ENCODE measurements at places on chromosomes 1 and 21.

DNA sequence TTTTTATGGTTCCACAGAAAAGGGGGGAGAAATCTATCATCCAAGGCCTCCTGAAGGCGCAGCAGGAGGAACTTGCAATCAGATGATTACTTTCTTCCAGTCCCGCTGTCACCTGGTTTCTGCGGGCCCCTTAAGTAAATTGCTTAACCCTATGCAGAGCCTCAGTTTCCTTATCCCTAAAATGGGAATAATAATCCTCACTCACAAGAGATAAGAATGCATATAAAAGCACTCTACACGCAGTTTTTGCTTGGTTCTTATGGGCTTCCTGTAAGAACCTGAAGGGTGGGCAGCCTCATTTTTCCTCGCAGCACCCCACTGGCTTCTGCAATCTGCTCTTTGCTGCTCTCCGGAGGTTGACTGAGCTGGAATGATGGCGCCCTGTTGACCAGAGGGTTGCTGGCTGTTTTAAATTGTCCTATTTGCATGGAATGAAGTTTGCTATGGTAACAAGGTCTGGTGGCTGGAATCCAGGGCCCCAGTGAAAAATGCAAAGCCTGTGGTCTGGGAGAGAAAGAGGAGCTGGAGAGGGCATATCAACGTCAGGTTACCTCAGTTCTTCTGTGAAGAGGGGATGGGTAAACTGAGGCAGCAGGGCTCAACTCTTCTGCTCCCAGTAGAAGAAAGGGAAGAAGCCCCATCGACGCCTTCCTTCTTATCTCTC is 1.0 kb upstream of the KAZN start:
- peak overlapping the region; percentile 77 for H3K4me3 ChIP-seq
- H3K4me1 ChIP-seq = peaks cover 13% of the 10 kb centered on the region
- peak; percentile 79 for DNase-seq
- no peak overlapping the region for H3K27ac ChIP-seq
- peaks cover 9% of the 10 kb centered on the region for H3K27me3 ChIP-seq
- no peaks in the 10 kb centered on the region for H3K36me3 ChIP-seq

DNA sequence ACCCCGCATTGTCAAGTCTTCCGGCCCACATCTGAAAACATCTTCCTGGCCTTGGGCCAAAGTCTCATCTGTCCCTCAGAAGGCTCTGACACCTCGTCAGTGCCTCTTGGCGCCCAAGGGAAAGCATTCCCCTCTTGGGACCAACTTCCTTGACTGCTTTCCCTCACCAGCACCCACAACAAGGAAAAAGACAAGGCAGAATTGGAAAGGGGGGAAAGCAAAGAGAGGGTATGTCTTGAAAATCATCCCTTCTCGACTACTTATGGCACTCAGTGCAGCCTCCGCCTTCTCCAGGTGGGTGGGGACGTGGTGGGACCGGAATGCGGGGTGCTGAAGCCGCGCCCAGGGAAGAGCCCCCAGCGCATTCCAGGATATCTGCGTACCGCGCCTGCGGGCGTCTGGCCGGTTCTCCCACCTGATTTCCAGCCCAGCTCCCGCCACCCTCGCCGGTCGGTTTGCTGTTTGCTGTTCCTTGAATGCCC is 554 bp upstream of the SLC39A1 start:
- H3K4me3 ChIP-seq = peak overlapping the region; percentile 89
- no peaks in the 10 kb centered on the region for H3K27me3 ChIP-seq
- H3K4me1 ChIP-seq = no peaks in the 10 kb centered on the region
- H3K36me3 ChIP-seq = peaks cover 40% of the 10 kb centered on the region

DNA sequence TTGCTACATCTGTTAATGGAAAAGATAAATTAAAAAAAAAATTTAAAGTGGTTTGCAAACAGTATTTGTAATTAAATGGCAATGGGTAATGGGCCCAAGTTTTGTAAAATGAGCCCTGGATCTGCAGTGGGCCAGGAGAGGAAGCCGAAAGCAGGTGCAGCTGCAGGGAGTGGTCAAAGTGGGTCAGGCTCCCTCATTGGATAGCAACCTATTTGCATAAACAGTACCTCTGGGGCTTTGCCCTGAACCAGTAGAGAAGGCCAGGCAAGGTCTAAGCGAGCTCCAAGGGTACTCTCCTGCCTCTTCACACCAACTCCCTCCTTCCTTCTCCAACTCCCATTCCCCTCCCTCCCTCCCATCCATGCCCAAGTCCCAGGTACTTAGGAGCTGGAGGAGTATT is 138.9 kb downstream of the HMGB4 start:
- H3K36me3 ChIP-seq = no peaks in the 10 kb centered on the region
- no peak overlapping the region for H3K27ac ChIP-seq
- no peak for DNase-seq
- no peak overlapping the region for H3K4me3 ChIP-seq

DNA sequence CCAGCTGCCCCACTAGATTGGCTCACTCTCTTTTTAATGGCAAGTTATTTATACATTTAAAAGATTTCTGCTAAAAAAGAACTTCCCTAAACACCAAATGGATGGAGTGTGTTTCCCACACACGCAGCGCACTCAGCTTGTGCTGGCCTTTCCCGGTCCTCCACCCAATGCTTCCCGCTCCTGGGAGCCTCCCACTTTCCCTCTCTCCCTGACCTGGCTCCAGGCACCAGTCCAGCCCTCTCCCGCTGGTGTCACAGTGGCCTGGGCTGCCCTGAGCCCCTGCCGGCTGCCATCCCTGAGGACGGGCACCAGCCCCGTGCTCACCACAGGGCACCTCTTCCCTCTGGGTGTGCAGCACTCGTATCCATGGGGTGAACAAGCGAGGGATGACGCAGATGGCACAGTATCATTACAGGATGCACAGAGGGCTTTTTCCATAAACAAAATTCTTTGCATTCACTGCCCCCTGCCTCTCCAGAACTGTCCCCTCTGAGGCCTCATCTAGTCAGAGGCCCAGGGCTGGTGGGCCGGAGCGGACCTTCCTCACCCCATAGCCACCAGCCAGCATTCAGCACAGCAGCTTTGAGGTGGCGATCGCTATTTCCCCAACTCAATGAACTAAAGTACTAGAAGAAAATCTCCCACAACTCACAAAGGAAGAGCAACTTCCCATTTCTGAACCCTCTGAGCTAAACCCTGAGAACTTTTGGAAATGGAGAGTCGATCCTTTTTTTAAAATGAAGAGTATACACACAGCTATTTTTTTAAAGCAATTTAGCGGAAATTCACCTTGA is 68.5 kb downstream of the SLC37A1 start:
- DNase-seq = no peak
- peaks cover 9% of the 10 kb centered on the region for H3K36me3 ChIP-seq
- H3K27me3 ChIP-seq = no peaks in the 10 kb centered on the region
- H3K27ac ChIP-seq = no peak overlapping the region

DNA sequence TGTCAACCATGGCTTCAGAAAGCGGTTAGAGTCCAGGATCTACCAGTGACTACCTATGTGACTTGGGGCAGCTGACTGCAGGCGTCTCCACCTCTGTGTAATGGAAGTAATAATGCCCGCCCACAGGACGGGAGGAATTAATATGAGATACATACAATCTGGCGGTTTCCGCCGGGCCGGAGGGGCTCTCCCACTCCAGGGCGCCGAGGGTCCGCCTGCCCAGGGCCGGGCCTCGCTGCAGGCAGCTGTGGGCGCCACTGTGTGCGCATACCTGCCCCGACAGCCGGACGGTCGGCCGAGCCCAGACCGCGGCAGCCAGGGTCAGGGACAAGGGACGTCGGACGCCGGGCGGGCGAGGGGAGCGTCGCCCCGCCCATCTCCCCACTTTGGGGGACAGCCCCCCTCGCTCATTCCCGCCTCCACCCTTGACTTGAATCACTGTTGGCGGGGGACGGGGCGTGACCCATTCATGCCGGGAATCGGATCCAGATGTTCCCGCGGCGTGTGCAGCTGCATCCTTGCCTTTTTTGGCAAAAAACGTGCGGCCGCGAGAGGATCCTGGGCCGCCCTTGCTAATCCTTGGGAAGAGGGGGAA is 6.0 kb upstream of the SF3A3 start:
- H3K27ac ChIP-seq = no peak overlapping the region
- no peaks in the 10 kb centered on the region for H3K27me3 ChIP-seq
- H3K4me1 ChIP-seq = peaks cover 22% of the 10 kb centered on the region
- peak overlapping the region; percentile 65 for H3K4me3 ChIP-seq

DNA sequence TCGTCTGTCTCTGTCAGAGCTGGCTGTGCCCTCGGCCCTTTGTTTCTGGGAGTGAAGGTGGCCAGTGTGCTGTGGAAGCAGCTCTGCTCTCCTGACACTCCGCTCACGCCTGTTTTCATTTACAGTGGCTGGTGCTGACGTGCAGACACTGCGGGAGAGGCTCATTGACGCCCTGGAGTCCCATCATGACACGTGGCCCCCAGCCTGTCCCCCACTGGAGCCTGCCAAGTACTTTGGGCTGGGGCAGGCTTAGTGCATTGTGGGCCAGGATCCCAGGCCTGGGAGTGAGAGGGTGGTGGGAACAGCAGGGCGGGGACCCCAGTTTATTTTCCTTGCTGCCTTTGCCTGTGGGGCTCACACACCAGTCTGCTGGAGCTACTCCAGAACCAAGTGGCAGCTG is 21.1 kb downstream of the QSOX1 start:
- no peak for DNase-seq
- H3K27me3 ChIP-seq = no peaks in the 10 kb centered on the region
- H3K36me3 ChIP-seq = no peaks in the 10 kb centered on the region
- H3K4me1 ChIP-seq = no peaks in the 10 kb centered on the region
- no peak overlapping the region for H3K27ac ChIP-seq

GRCh38 chr1:167503626-167504466 is 14.5 kb downstream of the CD247 start:
- no peak for DNase-seq
- no peaks in the 10 kb centered on the region for H3K27me3 ChIP-seq
- H3K36me3 ChIP-seq = no peaks in the 10 kb centered on the region
- H3K4me1 ChIP-seq = peaks cover 11% of the 10 kb centered on the region
- H3K27ac ChIP-seq = no peak overlapping the region
